Lower lobe of right lung (tissue), 2 donors: ENCODE measurements at places on chromosomes 5 and 9. TPM values are rescaled to one million over a fixed set of nuclear protein-coding genes. Genes with fewer than 3 reads are reported as not detected.
A peak's percentile ranks its signal among the peaks of the same experiment; 100 is the strongest.

DNA sequence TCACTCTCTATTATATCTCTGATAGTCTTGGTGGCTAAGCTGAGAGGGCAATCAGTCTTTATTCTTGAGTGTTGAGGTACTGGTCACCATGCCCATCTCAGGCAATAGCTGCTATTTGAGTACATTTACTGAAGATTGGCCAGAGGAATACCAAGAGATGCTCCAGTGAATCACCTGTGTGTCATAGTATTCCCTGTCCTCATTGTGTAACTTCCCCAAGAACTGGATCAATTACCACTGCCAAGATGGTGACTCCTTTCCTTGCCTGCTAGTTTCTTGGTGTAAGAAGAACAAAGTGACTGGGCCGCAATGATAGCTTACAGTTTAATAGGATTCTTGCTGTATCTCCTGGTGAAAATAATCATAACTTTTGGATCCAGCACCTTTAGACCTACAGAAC lies 418.7 kb upstream of the KIF2A start:
- no peak for DNase-seq
- no peaks in the 10 kb centered on the region for H3K36me3 ChIP-seq
- no peaks in the 10 kb centered on the region for H3K4me1 ChIP-seq
- H3K27ac ChIP-seq: no peak overlapping the region

CDH12 gene
- 0.38 TPM for total RNA-seq

DNA sequence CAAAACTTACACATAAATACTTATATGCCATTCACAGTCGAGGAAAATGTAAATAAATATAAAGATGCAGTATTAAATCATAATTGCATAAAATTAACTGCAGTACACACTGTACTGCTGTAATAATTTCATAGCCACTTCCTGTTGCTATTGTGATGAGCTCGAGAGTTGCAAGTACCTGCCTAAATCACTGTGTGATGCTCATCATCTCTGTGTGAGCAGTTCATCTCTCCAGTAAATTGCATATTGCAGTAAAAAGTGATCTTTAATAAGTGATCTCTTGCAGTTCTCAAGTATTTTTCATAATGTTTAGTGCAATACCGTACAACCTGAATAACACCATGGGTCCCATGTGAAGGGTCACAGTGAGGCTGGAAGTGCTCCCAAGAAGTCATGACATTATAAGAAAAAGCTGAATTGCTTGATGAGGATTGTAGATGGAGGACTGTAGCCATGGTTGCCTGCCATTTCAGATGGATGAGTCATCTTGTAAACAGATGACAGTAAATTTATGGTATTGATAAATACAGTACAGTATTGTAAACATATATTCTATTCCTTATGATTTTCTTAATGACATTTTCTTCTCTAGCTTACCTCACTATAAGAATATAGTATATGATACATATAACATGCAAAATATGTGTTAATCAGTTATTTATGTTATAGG lies 34.9 kb downstream of the SYK start:
- H3K27ac ChIP-seq: no peak overlapping the region
- H3K36me3 ChIP-seq: no peaks in the 10 kb centered on the region
- H3K27me3 ChIP-seq: no peaks in the 10 kb centered on the region
- H3K4me3 ChIP-seq: no peak overlapping the region
- H3K4me1 ChIP-seq: peaks cover 7% of the 10 kb centered on the region

PCDHGA2 gene
- total RNA-seq: 2.7 TPM

DNA sequence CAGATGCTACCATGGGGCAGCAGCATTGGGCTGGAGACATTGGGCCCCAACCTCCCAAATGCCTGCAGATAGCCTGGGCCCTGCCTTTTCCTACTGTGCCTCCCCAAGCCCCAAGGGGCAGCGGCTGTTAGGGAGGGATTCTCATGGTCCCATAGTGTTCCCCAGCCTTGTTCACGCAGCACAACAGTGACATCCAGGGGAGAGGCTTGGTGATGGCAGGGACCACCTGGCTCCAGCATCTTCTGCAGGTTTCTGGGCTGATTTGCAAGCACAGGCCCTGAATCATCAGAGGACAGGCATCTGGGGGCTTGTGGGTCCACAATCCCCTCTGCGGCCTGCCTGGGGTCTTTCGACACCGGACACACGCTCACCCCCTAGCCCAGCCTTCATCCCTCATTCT lies 354.6 kb downstream of the SLIT3 start:
- no peak overlapping the region for H3K4me3 ChIP-seq
- DNase-seq: no peak
- no peak overlapping the region for H3K27ac ChIP-seq
- no peaks in the 10 kb centered on the region for H3K36me3 ChIP-seq

- no peaks in the 10 kb centered on the region for H3K36me3 ChIP-seq
- no peaks in the 10 kb centered on the region for H3K27me3 ChIP-seq
- H3K4me1 ChIP-seq: no peaks in the 10 kb centered on the region
- no peak overlapping the region for H3K4me3 ChIP-seq
- H3K27ac ChIP-seq: no peak overlapping the region
- peak; percentile 41 for DNase-seq
Measured at GRCh38 chr5:148374690-148375360, 8.9 kb upstream of the FBXO38 start.

DNA sequence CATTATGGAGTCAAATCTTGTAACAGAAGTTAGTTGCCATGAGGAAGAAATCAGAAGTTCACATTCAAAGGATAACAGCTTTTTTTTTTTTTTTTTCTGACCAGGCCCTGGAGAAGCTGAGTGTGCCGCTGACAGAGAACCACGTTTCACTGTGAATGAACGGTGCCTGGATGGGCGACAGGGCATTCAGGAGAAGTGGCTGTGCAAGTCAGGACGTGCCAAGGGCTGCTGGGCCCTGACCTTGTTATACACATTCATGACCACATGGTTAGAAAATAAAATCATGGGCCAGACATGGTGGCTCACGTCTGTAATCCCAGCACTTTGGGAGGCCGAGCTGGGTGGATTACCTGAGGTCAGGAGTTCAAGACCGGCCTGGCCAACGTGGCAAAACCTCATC lies 91.6 kb downstream of the ANKH start:
- H3K4me3 ChIP-seq: no peak overlapping the region
- no peaks in the 10 kb centered on the region for H3K27me3 ChIP-seq
- no peak overlapping the region for H3K27ac ChIP-seq
- DNase-seq: no peak

BNC2 gene
- total RNA-seq: 15.0 TPM

CCL27 gene
- total RNA-seq: not detected

SPINK1 gene
- total RNA-seq: not detected

GRCh38 chr9:91138760-91139159 lies 223.0 kb downstream of the AUH start:
- H3K36me3 ChIP-seq: no peaks in the 10 kb centered on the region
- H3K27ac ChIP-seq: no peak overlapping the region
- H3K4me3 ChIP-seq: no peak overlapping the region
- H3K4me1 ChIP-seq: no peaks in the 10 kb centered on the region
- H3K27me3 ChIP-seq: no peaks in the 10 kb centered on the region

RFESD gene
- total RNA-seq: 1.7 TPM

DMRTA1 gene
- total RNA-seq: 1.7 TPM

GRCh38 chr5:142861011-142861410 lies 90.8 kb downstream of the ARHGAP26 start:
- DNase-seq: no peak
- H3K4me1 ChIP-seq: peaks cover 29% of the 10 kb centered on the region
- no peak overlapping the region for H3K4me3 ChIP-seq

DNA sequence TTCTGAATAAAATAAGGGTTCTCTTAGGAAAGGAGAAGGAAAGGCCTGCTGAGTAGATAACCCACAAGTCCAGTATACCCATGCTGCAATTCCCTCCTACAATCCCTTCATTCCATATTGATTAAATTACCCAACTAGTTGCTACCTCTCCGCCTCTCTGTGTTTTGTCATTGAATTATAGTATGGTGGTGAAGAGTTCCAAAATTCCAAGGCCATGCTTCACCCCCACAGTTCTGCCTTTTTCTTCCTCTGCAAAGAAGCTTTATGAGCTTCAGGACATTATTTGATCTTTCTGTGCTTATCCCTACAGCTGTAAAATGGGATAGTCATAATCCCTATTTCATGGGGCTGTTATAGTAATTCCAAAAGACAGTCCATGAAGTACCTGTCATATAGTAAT lies 215.6 kb downstream of the ACTL7B start:
- no peak overlapping the region for H3K27ac ChIP-seq
- no peak for DNase-seq
- H3K4me1 ChIP-seq: no peaks in the 10 kb centered on the region
- no peak overlapping the region for H3K4me3 ChIP-seq

GRCh38 chr5:39501397-39501796 lies 76.6 kb upstream of the DAB2 start:
- no peaks in the 10 kb centered on the region for H3K36me3 ChIP-seq
- DNase-seq: no peak
- no peak overlapping the region for H3K27ac ChIP-seq
- peaks cover 34% of the 10 kb centered on the region for H3K4me1 ChIP-seq
- no peak overlapping the region for H3K4me3 ChIP-seq

- H3K4me3 ChIP-seq: no peak overlapping the region
- no peak overlapping the region for H3K27ac ChIP-seq
- H3K36me3 ChIP-seq: no peaks in the 10 kb centered on the region
- H3K27me3 ChIP-seq: no peaks in the 10 kb centered on the region
- no peak for DNase-seq
- H3K4me1 ChIP-seq: no peaks in the 10 kb centered on the region
Measured at GRCh38 chr5:19771174-19771835, 216.7 kb downstream of the CDH18 start.

DNA sequence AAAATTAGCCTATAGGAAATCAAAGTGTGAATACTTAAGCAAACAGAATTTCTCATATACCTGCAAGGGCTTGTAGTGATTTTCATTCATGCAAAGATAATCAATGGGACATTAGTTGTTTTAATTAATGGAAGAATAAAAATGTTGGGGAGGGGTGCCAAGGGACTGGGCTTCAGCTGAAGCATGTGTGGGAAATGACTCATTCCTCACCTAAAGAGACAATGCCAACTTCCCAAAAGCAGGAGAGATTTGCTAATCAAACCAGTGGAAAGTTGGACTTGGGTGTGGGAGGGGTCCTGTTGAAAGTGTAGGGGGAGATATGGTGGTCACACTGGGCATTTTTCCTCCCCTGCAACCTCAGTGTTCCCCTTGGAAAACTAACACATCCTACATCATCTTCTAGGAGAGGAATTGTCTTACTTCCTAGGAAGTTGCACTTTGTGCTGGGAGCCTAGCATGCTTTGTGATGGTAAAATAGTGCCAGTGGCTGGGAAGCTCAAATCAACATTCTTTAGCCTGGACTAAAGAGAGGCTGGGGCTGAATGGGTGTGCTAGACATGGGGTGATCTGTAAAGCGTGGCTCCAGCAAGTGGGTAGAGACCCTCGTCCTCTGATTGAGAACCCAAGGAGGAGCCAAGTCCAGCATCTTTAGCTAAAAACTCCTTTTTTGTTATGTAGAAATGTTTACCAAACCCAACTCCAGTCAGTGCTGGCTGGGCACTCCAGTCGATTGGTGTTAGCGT lies 6.4 kb upstream of the LHX2 start:
- DNase-seq: no peak
- no peaks in the 10 kb centered on the region for H3K36me3 ChIP-seq
- H3K4me1 ChIP-seq: peaks cover 17% of the 10 kb centered on the region
- no peak overlapping the region for H3K4me3 ChIP-seq

DNA sequence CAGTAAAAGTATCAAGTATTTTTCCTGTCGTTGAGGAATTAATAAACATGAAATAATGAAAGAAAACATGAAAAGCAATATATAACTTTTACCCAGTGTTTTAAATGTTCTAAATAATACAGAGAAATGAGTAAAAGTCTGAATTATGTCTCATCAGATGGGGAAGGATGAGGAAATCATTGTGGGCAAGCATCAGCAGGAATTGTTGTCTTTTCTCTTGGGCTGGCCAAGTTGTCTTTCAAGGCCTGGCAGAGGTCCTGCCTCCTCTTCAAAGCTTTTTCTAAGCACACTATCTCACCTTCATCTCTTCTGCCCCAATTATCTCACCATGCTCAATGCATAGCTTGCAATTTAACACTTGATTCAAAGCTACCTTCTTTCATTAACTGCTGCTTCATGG lies 41.9 kb downstream of the MOCS2 start:
- H3K36me3 ChIP-seq: peaks cover 4% of the 10 kb centered on the region
- DNase-seq: no peak
- no peak overlapping the region for H3K4me3 ChIP-seq
- no peaks in the 10 kb centered on the region for H3K4me1 ChIP-seq
- no peak overlapping the region for H3K27ac ChIP-seq

DNA sequence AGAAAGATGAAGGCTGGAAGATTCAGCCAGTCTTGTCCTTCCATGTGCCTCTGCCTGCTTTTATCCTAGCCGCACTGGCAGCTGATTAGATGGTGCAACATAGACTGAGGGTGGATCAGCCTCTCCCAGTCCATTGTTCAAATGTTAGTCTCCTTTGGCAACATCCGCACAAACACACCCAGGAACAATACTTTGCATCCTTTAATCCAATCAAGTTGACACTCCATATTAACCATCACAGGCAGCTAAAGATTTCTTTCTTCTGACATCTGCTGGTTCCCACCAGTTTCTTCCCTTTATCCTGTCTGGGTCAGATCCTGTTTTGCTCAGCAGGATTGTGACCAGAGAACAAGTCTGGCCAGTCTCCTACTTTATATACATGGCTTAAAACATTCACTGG lies 276.5 kb upstream of the TYRP1 start:
- DNase-seq: no peak
- no peak overlapping the region for H3K4me3 ChIP-seq
- H3K27me3 ChIP-seq: no peaks in the 10 kb centered on the region

- H3K4me1 ChIP-seq: peaks cover 61% of the 10 kb centered on the region
- H3K27me3 ChIP-seq: no peaks in the 10 kb centered on the region
Measured at GRCh38 chr9:136615631-136616306, 46.9 kb upstream of the EGFL7 start.

DNA sequence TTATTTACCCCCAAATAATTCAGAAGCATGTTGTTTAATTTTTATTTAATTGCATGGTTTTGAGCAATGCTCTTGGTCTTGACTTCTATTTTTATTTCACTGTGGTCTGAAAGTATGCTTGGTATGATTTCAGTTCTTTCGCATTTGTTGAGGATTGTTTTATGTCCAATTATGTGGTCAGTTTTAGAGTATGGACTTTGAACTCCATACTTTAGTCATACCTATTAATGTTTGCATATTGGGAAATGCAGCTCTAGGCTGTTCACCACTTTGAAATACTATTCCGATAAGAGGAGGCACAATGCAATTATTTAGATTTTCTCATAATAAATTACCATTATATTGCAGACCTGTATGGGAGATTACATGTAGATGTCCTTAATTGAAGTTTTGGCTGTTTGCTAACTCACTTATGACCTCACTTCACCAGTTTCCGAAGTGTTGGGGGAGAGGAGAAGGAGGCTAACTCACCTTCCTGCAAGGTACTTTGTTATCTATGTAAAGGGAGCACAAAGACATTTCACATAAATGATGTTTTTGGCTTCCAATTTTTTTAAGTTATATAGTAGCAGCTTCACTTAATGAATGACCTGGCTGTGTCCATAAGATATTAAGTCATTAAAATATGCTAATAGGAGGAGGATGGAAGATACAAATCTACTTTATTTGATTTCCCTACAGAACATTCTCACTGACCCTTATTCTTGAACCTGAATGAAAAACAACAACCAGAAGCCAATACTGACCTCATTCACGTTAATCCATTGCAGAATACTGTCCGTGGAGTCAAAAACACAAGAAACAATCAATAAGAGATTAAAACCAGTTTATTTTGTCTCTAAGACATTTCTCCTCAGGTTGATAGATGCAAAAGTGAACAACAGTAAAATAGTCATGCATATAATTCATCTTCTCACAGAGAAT lies 970.3 kb upstream of the ARRDC3 start:
- H3K36me3 ChIP-seq: no peaks in the 10 kb centered on the region
- no peaks in the 10 kb centered on the region for H3K4me1 ChIP-seq
- no peak overlapping the region for H3K4me3 ChIP-seq

GRCh38 chr9:116904165-116904564 lies 217.1 kb downstream of the TRIM32 start:
- no peaks in the 10 kb centered on the region for H3K36me3 ChIP-seq
- H3K27ac ChIP-seq: no peak overlapping the region
- no peak for DNase-seq
